ENCODE measurements at places on chromosomes 16 and 17.

- no peak for DNase-seq
Observed at GRCh38 chr16:81917375-81917774, 93.9 kb downstream of the SDR42E1 start.

GRCh38 chr16:11833951-11834695 is 17.2 kb downstream of the RSL1D1 start:
- DNase-seq = no peak

- no peak for DNase-seq
Observed at GRCh38 chr16:49827805-49828438, 28.0 kb downstream of the ZNF423 start.

GRCh38 chr17:56785405-56785804 is 48.3 kb downstream of the C17orf67 start:
- DNase-seq = no peak

- DNase-seq = no peak
Observed at GRCh38 chr16:5595849-5596248, 498.3 kb upstream of the EEF2KMT start.

GRCh38 chr17:83124871-83125514 is 45.6 kb downstream of the METRNL start:
- no peak for DNase-seq

GRCh38 chr16:11806721-11807120 is 9.7 kb upstream of the ZC3H7A start:
- peak; percentile 71 for DNase-seq
